ENCODE measurements at places on chromosomes 7 and 10.

- DNase-seq = no peak
Observed at GRCh38 chr10:1166101-1166827, 110.1 kb downstream of the WDR37 start.

DNA sequence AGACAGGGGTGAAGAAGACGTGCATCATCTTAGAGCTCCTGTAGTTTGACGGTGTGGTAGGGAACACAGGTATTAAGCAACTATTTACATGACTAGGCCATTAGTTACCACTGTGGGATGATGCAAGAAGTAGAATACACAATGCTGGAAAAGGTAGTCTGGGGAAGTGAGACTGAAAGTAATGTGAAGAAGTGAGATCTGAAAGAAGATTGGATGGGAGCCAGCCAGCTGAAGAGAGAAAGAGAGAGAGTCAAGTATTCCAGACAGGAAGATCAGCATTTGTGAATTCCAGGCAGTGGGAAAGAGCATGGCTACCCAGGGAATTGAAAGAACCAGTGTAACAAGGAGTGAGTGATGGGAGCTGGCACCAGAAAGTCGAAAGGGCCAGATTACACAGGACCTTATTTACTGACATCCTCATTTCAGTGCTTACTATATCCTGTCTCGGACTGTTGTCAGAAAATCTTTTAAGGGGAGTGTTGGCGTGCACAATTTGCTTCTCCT lies 4.0 kb upstream of the CFAP58 start:
- DNase-seq = no peak

DNA sequence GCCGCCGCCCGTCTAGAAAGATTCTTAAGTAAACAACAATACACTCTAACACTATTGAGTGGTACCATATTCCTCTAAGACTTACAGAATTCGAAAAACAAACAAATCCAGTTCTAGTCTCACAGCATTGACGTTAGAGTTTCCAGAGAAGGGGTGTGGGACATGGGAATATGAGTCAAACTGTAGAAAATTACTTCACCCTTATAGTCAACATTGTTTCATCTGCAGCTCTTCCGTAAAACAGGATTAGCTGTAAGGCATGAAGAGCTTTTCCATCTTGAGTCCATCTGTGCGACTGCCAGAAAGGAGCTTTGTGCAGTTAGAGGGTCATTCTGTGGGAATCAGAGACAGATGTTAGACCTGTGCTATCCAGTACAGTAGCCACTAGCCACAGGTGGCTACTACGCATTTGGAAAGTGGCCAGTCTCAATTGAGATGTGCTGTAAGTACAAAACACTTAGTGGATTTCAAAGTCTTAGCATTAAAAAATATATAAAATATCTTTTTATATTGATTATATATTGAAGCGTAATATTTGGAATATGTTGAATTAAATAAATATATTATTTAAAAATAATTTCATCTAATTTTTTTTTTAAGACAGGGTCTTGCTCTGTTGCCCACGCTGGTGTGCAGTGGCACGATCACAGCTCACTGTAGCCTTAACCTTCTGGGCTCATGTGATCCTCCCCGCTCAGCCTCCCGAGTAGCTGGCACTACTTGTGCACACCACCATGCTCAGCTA lies 79.8 kb upstream of the MPP7 start:
- peak; percentile 12 for DNase-seq

GRCh38 chr10:4359003-4359402 lies 467.0 kb upstream of the AKR1E2 start:
- DNase-seq = no peak

DNA sequence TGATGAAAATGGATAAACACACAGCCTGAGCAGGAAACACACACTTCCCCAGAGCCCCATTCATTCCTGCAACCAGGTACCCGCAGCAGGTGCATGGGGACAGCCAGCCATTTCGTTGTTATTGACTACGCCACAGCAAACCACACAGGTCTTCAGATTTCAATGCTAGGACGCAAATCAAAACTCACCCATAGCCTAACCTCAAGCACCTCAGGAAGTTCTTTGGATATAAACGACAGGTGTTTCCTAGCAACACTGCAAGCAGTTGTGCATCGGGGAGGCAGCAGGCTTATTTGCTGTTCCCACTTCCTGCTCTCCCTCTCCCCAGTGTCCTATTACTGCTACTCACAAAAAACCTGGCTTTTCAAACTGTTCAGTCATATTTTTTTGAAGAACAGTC lies 176.5 kb upstream of the FRMD4A start:
- DNase-seq = no peak

GRCh38 chr10:11232222-11232961 lies 214.7 kb downstream of the CELF2 start:
- DNase-seq = no peak

DNA sequence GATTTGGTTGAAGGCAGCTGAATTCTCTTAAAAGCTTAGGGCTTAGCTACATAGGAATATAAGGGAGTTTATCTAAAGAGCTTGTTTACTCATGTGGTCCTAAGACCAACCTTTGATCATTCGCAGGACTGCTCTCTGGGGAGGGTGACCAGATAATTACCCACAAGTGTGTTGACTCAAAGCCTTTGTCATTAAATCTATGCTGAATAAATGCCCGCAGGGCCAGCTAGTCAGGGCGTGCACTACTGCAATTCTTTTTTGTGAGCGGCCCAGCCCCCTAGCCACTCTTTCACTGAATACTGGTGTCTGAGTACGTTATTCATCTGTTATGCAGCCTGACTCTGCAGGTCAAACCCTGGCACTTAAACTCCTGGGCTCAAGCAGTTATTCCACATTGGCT lies 69.6 kb downstream of the AKAP9 start:
- DNase-seq = no peak

DNA sequence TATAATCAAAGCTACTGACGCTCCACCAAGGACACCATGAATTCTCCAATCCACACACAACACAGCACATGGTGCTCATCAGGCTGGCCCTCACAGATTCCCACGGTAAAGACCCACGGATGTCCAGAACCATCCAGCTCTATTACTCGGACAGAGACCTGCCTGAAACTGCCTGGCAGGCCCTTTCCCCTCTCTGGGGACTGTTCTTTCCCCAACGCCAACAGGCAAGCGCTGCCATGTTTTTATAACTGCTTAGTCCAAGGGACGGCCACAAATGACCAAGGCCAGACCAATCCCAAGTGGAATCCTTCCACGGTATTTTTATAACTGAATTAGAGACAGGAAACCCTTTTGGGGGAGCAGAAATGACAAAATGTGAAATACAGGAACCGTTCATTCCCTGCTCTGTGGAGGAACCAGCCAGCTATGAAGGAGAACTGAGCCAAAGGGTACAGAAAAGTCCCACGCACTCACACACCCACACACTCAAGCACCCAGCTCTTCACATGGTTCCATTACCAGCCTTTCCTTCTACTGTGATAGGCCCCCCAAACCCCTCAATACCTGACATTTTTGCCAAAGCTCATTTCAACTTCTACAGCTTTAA lies 4.1 kb downstream of the PIP4K2A start:
- DNase-seq = no peak

GRCh38 chr10:1289591-1289990 lies 233.4 kb downstream of the WDR37 start:
- DNase-seq = no peak

GRCh38 chr7:117402109-117402508 lies 25.2 kb downstream of the ASZ1 start:
- peak; percentile 34 for DNase-seq

DNA sequence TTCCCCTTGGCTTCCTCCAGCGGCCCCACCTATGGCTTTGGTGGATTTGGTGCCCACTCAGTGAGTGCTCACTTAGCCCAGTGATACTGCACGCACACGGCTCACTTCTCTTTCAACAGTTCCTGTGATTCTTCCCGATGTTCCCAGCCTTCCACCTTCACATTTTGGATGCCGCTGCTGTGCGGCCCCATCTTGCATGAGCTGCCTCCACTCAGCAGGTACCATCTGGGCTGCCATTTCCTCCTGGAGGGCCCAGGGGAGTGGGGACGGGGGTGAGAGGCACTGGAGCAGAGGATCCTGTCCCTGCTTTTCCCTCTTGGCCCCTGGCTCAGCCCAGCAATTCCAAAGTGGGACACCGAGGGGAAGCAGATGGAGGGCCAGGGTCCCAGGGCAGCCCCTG lies 323.3 kb upstream of the ZNF32 start:
- no peak for DNase-seq

DNA sequence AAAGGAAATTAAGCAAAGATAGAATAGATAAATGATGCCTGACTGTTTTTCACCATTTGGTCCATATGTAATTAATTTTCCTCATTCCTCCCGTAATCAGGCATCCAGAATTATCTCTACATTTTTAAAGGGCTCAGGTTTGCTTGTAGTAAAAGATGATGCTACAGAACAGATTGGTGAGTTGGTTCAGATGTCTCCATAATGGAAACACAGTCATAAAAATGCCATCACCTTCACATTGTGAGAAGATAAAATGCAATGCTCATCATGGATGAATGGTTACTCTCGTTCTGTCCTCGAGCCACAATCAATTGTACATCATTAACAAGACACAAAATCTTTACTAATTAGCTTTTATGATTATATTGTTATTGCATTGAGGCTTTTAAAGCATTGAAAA lies 64.9 kb upstream of the CELF2 start:
- no peak for DNase-seq

- no peak for DNase-seq
Observed at GRCh38 chr7:92110857-92111256, 23.4 kb downstream of the CYP51A1 start.

- no peak for DNase-seq
Observed at GRCh38 chr7:44768628-44769371, 20.2 kb downstream of the ZMIZ2 start.

- no peak for DNase-seq
Observed at GRCh38 chr7:37642028-37642540, 41.5 kb upstream of the GPR141 start.

GRCh38 chr7:101173752-101174244 lies 6.3 kb downstream of the NAT16 start:
- peak; percentile 78 for DNase-seq

GRCh38 chr7:127486654-127487053 lies 94.1 kb upstream of the ZNF800 start:
- DNase-seq = no peak

DNA sequence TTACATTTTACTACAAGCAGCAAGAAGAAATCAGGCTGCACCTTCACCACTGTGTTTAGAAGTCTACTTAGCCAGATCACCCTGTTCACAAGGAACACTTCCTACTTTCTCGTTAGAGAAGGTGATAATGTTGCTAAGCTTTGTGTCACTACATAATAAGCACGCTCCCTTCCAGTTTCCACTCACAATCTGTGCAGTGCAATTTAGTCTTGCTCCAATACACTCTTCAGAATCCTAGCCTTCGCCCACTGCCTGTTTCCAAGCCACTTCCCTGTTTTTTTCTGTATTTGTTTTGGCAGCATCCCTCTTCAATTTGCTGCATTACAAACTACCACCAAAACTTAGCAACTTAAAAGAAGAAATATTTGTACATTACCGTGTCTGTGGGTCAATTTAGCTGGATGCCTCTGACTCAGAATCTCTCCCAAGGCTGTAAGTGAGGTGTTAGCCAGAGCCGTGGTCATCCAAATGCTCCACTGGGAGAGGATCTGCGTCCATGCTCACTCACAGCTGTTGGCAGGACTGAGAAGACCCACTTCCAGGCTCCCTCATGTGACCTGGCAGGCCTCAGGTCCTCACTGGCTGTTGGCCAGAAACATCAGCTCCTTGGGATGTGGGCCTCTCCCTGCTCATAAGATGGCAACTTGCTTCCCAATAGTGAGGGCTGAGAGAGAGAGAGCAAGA lies 110.4 kb downstream of the PON1 start:
- DNase-seq = peak; percentile 30

DNA sequence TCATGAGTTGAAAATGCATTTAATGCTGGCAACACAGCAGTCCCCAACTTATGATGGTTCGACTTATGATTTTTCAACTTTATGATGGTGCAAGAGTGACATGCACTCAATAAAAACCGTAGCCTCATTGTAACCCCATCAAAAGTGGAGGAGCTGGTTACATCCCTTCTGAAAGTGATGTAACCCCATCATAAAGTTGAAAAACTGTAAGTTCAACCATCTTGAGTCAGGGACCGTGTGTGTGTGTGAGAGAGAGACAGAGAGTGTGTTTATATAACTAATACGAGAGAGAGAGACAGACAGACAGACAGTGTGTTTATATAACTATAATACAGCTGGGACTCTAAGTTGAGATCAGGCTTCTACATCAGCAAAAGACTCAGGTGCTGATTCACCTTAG lies 21.0 kb downstream of the ANXA11 start:
- DNase-seq = no peak

- DNase-seq = peak; percentile 51
Observed at GRCh38 chr10:58241346-58241745, 26.3 kb downstream of the IPMK start.

Measured in GM03348 (cell line).